ENCODE measurements at places on chromosomes 7 and 10. TPM values are rescaled to one million over a fixed set of nuclear protein-coding genes. Genes with fewer than 3 reads are reported as not detected.

Gene VSTM4
- polyA plus RNA-seq: 0.57 TPM

Gene TSPAN12
- polyA plus RNA-seq: 4.7 TPM

Gene BTBD16
- polyA plus RNA-seq: not detected

Gene INPP5F
- 6.0 TPM for polyA plus RNA-seq

Gene ACSL5
- 18.6 TPM for polyA plus RNA-seq

Gene GSTO2
- polyA plus RNA-seq: 0.91 TPM

Gene ETV1
- polyA plus RNA-seq: 2.4 TPM

Gene CLCN1
- 0.06 TPM for polyA plus RNA-seq

Gene CTAGE8
- 0.46 TPM for polyA plus RNA-seq

Gene DNAJC2
- 25.2 TPM for polyA plus RNA-seq

Gene NAT16
- polyA plus RNA-seq: not detected
